ENCODE measurements at places on chromosomes 16 and 17. TPM values are rescaled to one million over a fixed set of nuclear protein-coding genes. Genes with fewer than 3 reads are reported as not detected.

GNGT2 gene
- 1.6 TPM for total RNA-seq

PROCA1 gene
- total RNA-seq = not detected

DNA sequence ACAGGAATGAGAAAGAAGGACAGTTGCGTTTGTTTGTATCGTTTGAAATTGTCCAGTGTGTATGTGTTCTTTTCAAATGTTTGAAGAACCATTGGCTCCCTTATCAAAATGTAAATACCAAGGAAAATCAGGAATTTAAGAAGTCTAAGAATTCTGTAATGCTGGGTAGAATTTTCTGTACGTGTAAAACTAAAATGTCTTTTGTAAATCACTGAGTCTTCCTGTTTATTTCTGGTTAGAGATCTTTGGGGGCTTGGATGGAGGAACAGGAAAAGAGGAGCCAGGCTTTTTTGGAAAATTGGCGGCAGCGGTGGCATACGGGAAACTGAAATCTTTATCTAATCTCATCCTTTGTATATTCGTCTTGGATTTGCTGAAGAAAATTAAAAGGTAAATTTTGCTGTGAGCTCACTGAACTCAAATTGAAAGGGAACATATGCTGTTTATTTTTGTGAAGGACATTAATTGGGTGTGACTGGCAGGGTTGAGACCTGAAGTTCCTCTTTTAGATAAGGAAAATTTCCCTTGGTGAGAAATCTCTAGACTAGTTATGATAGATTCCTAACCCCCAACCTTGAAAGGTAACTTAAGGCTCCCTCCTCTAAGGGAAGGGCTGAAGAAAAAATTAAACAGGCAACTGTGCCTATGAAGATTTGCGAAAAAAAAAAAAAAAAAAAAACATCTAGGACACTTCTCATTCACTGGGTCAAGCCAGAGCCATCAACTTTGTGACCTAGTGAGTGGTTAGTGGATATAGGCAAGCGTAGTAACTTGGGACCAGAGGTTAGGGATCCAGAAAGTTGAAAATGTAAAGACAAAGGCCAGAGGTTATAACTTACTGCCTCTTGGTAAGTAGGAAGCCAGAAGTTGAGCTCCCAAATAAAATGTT lies 10.8 kb downstream of the TAT start:
- DNase-seq = no peak

GRCh38 chr16:81599034-81599744 lies 154.6 kb downstream of the CMIP start:
- DNase-seq = no peak

DNA sequence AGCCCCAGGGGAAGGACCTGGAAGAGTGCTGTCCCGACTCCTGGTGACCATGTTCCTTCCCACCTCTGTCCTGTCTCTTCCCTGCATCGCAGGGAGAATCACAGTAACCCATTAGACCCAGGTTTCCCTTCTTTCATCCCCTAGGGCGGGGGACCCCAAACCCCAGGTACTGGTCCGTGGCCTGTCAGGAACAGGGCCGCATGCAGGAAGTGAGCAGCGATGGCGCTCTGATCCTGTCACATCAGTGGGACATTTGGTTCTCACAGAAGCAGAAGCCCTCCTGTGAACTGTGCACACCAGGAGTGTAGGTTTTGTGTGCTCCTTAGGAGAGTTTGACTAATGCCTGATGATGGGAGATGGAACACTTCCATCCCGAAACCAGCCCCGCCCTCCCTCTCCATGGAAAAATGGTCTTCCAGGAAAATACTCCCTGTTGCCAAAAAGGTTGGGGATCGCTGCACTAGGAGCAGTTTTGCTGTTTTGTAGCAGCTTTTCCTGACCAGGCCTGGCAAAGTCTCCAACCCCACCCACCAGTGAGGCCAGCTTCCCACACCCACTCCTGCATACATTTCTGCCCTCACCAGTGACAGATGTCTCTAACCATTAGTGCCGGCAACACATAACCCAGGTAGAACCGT lies 10.5 kb downstream of the MNT start:
- no peak for DNase-seq

DNA sequence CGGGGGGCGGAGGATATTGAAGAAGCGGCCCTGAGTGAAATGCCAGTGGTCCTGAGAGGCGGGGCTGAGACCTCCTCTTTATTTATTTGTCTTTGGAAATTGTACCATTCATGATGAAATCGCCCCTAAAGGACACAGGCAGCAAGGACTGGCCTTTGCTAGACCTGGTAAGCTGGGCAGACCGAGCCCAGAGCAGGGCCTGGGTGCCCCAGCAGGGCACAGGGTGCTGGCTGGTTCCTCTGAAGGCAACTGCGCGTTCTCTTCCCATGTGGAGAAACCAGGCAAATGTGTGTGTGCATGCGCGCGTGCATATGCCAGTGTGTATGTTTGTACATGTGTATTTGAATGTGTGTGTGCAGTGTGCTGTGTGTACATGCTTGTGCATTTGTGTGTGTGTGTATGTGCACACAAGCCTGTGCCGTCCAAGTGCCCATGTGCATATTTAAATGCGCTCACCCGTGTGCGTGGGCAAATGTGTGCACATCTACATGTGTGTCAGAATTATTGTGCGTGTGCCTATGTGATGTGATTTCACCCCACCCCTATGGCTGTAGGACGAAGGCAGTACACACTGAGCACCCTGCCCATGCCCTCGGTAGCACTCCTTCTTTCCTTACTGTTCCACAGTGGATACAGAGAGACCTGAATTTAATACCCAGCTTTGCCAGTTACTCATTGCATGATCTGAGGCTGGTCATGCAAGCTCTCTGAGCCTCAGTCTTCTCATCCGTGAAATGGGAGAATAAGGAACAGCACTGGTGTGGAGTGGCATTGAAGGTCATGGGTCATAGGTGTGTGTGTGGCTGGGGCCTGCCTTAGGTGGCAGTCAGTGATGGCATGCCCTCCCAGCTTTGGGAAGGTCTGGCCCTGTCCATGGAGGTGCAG lies 105.2 kb downstream of the CMIP start:
- no peak for DNase-seq
